Activated T-helper 2 cell treated with anti-CD3 and anti-CD28 coated beads, Interferon-gamma antibody, Interleukin-2, Interleukin-4, amounts not matched to agents 10 μg/mL and 5 μg/mL and 100 μg/mL, durations not matched to agents 14 hours and 24 hours and 36 hours (primary cell): ENCODE measurements at places on chromosomes 3 and 15. TPM values are rescaled to one million over a fixed set of nuclear protein-coding genes. Genes with fewer than 3 reads are reported as not detected.

- peak overlapping the region; percentile 75 for H3K27ac ChIP-seq
- H3K27me3 ChIP-seq: peaks cover 5% of the 10 kb centered on the region
- no peaks in the 10 kb centered on the region for H3K36me3 ChIP-seq
- H3K4me1 ChIP-seq: peaks cover 12% of the 10 kb centered on the region
- peak; percentile 64 for DNase-seq
Measured at GRCh38 chr3:196219194-196219969, 3.0 kb downstream of the SLC51A start.

DNA sequence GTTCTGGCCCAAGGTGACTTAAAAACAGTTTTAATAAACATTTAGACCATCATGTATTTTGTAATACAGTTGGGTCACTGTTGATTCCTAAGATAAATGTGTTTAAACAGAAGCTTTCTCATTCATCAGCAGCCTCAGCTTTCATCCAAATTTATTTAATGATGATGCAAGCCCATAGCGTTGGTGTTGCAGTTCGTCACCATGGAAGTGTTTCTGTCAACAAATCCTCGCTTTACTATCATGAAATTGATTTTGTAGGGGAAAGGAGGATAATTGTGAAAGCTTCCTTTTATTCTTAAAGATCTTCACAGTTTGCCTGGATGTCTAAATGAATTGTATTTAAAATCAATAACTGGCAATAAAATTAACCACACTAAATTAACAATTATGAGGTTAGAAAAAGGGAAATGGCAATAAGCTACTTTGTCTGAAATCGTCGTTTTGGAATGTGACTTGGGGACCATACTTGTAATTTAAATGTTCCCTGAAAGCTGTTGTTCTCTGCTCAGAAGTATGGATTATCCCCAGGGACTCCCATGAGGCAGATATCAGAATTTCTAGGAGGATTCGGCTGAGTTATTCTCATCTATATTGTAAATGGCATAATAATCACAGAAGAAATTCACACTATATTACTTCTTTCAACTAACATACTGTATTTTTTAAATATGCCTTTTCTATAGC, 29.0 kb downstream of the CMSS1 start:
- peaks cover 13% of the 10 kb centered on the region for H3K36me3 ChIP-seq
- no peaks in the 10 kb centered on the region for H3K27me3 ChIP-seq
- no peak for DNase-seq
- H3K27ac ChIP-seq: no peak overlapping the region
- peaks cover 26% of the 10 kb centered on the region for H3K4me1 ChIP-seq

The GP5 gene
- 0.23 and 0.28 TPM in 2 replicates for total RNA-seq

The RASGRF1 gene
- total RNA-seq: 0.09 TPM in 1 of 2 replicates, not detected in the other

The FBXO40 gene
- total RNA-seq: not detected in 2 replicates
